ENCODE measurements at places on chromosomes 1 and 21. TPM values are rescaled to one million over a fixed set of nuclear protein-coding genes. Genes with fewer than 3 reads are reported as not detected.

Gene PLXNA2
- 37.7 TPM for total RNA-seq

Gene DDOST
- 175 TPM for total RNA-seq

Gene SLAMF6
- total RNA-seq: not detected

Gene TAS1R2
- total RNA-seq: not detected

Gene FCRLB
- total RNA-seq: 0.40 TPM

Gene FCGR2B
- total RNA-seq: not detected

Gene GBP5
- not detected for total RNA-seq

Gene LRRC53
- not detected for total RNA-seq

GRCh38 chr1:186700722-186701121 lies 20.5 kb upstream of the PTGS2 start:
- DNase-seq: no peak

DNA sequence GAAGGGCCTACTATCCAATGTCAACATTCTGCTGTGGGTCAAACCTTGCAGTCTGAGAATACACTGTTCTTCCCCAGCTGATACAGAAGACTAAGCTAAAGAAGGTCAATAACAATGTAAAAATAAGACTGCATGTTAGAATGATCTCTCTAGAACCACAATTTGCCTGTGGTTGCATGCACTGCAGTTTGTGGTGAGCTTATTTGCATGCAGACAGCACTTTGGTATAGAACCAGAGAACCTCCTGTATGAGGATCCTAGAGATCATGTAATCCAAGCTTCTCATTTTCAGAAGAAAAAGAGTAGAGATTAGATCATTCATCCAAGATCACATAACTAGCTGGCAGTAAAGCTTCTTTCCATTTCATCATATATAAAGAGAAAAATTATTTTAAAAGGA lies 15.8 kb downstream of the SYNJ1 start:
- DNase-seq: no peak

- no peak for DNase-seq
Measured at GRCh38 chr1:208110296-208110695, 133.9 kb downstream of the PLXNA2 start.

- no peak for DNase-seq
Measured at GRCh38 chr1:10514490-10515235, 39.9 kb downstream of the PEX14 start.

GRCh38 chr1:9165396-9165795 lies 36.5 kb upstream of the GPR157 start:
- DNase-seq: no peak

DNA sequence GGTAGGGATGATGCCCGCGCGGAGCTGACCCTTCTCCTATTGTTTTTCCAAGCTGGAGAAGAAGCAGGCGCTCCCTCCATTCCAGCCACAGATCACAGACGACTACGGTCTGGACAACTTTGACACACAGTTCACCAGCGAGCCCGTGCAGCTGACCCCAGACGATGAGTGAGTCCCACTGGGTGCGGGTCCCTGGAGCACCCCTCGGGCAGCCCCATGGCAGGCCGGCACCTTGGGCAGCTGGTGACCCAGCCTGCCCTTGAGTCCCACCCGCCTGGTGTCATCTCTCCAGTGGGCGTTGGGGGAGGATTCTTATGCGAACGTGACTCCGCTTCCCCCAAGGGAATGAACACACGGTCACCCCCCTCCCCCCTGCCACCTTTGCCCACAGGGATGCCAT lies 10.0 kb downstream of the FAAP20 start:
- DNase-seq: no peak

DNA sequence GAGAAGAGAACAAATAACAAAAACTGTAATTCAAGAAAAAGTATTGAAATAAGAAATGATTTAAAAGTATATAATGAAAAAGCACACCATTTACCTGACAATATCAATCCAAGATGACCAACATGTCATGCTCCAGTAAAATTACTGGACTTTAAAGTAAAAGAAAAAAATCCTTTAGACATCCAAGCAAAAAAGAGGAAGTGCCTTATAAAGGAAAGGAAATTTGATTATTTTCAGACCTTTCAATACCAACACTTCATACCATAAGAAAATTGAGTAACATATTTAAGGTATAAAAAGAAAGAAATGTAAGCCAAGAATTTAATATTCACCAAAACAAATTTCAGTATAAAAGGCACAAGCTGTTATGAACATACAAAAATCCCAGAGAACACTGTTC lies 46.2 kb upstream of the SSX2IP start:
- no peak for DNase-seq

DNA sequence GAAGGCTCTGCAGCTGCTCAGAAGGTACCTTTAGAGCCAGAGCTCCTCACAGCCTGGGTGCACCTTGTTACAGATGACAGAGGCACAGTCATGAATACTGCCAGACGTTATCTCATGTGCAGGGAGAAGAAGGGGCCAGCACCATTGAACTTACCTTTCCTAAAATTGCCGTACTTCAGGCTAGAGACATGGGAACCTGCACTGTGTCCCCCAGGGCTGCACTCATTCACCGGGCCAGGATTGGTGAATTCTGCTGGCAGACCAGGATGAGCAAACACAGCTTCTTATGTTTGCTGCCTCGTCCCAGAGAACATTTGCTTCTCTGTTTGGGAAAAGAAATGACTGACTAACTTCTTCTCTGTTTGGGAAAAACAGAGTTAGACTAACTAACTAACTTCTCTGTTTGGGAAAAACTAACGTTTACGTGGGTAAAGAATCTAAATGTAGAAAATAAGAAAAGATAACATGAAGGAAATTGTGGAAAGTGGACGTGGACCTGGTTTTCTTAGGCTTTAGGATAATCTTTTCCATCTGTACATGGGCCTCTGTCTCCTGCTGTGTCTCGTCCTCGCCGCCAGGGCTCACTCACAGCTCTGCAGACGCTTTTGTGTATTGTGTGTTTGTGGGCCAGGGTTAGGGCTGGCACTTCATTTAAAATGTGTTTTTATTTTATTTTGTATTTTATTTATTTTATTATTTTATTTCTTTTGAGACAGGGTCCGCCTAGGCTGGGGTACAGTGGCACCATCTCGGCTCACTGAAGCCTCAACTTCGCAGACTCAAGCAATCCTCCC lies 9.9 kb downstream of the OBSCN start:
- DNase-seq: no peak

GRCh38 chr21:16570856-16571255 lies 841.1 kb downstream of the USP25 start:
- no peak for DNase-seq

DNA sequence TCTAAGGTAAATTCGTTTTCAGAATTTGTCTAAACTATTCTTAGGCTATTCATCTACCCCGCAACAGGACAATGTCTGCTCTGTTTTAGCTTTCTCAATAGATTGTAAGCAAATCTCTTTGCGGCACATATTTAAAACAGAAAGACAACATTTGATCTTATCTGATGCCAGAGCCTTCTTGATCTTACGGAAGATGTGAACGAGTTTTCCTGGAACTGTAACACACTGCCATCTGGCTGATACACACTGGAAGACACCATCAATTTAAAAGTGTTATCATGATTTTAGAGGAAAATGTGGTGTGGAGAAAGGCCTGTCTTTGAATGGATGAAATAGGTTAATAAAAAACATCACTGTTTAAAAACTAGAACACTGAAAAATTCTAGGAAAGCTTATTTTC lies 36.1 kb downstream of the COA6 start:
- DNase-seq: no peak

GRCh38 chr1:98034505-98034904 lies 113.7 kb upstream of the DPYD start:
- no peak for DNase-seq
